Ureter (tissue), 1 donor: ENCODE measurements at places on chromosomes 1 and 21. TPM values are rescaled to one million over a fixed set of nuclear protein-coding genes. Genes with fewer than 3 reads are reported as not detected.

DNA sequence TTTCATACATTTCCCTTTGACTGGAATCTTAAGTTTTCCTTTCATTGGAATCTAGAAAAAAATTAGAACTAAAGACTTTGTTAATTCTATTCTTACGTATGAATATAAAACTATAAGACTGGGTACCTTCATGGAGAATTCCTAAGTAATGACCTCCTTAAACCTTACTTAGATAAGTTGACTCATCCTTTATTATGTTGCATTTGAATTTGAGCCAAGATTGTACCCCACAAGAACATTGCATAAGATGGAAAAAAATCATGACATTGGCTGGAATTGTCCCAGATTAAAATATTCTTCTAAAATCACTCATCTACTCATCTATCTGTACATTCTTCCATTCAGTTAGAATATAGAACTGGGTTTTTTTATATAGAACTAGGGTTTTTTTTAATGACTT is 137.4 kb downstream of the C1orf21 start:
- no peak for DNase-seq

- DNase-seq = no peak
Observed at GRCh38 chr1:51247022-51247421, 10.9 kb downstream of the RNF11 start.

DNA sequence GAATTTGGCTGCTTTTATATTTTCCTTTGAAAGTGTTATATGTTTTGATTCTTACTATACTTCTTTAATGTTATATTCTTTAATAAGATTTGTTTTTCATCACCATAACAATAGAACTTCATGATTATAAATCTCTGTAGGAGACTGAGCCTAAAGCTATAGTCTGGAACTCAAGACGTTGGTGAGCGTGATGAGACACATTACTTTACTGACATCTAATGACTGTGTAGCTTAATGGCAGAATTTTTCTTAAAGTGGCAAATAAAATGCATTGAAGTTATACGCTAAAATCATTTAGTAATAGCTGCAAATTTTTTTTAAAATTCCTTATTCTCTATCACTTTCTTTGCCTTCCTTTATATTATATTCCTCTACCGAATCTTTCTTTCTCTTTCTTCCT is 56.1 kb upstream of the HAO2 start:
- no peak for DNase-seq

- no peak for DNase-seq
Observed at GRCh38 chr21:35922618-35923017, 137.7 kb downstream of the SETD4 start.

DNA sequence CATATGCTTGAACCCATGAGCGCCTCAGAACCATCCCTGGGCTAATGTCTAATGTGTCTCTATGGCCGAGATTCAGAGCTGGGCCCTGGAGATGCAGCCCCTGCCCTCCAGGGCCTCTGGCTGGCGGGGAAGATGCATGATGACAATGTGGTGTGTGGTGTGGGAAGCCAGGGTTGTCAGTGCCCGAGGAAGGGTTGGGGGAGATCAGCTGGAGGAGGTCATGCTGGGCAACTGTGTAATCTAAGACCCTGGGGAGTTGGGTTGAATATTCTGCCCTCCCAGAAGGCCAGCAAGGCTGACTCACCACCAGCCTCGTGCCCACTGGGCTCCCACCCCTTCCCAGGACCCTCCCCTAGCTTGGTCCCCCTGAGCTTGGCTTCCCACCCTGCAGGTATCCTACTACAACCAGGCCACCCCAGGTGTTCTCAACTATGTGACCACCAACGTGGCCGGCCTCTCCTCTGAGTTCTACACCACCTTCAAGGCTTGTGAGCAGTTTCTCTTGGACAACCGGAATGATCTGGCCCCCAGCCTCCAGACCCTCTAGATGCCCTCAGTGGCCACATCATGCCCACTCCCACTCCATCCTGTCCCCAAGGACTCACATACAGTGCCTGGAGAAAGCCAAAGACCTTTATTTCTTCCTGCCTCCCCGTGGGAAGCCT is 14.6 kb downstream of the FAM151A start:
- DNase-seq = no peak

DNA sequence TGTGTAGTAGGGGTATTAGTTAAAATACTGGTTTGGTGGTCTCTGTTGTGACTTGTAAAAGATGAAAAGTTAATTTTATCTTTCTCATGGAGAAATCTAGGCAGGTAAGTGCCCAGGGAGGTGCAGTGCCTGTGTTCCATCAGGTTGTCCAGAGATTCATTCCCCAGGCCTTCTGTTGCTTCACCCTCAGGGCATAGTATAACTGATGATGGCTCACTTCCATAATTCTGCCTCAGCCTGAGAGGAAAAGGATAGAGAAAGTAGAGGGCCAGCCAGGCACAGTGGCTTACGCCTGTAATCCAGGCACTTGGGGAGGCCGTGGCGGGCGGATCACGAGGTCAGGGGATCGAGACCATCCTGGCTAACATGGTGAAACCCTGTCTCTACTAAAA is 153.9 kb downstream of the FMN2 start:
- DNase-seq = no peak

DNA sequence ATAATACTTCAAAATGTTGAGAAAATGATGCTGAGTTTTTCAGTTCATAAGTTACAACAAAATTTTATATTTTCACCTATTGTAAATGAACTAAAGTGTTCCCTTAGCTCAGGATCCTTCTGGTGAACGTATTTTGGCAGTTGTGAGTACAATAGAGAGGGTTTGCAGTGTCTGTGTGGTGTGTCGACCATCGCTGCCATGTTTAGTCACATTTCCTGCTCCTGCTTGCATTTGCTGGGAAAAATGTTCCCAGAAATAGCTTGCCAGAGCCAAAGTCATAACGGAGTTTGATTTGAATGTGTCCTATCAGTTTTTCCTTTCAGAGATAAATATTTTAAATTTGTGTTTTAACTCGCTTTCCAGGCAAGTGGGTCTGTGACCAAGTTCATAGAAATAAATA is 117.1 kb upstream of the COL6A1 start:
- no peak for DNase-seq

DNA sequence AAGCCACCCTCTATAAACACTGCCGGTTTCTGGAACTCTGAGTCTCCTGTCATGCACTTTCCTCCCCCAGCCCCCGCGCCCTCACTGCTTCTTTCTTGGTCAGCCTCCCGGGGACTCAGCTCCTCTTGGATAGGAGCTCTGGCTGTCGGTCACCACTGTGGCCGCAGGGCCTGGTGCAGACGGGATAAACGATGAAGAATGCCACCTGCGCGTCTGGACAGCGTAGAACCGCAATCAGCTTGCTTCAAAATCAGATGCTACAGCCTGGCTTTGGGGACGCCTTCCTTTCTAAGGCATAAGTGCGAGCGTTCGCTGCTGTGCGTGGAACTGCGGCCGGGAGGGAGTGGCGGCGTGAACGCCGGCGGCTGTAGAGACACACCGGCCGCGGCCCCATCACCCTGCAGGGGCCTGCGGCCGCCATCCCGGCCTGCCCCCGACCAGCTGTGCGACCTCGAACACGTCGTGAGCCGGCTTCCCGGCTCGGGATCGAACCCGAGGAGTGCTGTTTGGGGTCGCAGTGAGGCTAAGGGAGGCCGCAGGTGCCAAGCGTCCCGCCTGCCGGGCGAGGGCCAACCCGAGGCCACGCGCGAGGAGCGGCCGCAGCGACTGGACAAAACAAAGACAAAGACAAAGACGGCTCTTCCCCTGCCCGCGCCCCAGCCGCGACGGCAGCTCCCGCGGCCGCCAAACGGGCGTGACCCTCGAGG is 688 bp downstream of the PTTG1IP start:
- no peak for DNase-seq

DNA sequence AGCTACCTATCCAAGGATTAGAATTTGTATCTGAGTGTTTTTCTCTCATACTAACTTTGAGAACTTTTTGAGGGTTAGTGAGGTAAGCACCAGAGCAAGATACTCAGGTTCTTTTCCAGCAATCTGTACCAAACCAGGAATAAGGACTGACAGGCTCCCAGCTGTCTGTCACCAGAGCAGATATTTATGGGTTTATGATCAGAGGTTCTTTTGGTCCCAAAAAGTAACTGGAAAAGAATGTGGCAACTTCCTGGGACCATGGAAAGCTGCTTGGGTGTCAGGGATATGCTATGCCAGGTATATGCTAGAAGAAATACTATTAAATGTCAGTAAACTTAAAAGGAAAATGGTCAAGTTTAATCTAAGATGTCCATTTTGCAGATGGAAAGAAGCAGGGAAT is 75.7 kb upstream of the ZNF326 start:
- no peak for DNase-seq

DNA sequence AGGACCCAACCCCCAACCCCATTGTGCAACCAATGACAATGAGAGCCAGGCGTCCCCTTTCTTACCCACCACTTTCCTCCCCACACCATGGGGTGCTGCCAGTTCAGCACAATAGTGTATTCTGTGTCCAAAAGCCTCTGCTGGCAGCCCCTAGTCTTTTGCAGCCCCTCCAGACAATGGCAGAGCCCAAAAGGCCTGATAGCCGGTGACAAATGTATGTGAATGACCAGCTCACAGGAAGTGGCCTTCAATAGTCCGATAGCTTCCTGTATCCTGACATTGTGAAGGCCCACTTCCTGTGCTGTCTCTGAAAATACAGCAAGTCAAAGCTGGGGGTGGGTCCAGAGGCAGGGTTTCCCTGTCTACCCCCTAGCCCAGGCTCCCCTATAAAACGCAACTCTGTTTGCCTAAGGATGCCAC is 16.6 kb downstream of the SMIM12 start:
- DNase-seq = no peak

Gene MROH9
- total RNA-seq = not detected

Gene MSH4
- 0.55 TPM for total RNA-seq

Gene SH3GLB1
- 101 TPM for total RNA-seq

Gene STYXL2
- total RNA-seq = not detected

Gene ZNF648
- 0.23 TPM for total RNA-seq

Gene ANKRD35
- 4.2 TPM for total RNA-seq
